Activated CD4-positive, alpha-beta T cell treated with anti-CD3 and anti-CD28 coated beads, Interleukin-2, amount 50 U/mL, for 48 hours (primary cell): ENCODE measurements at places on chromosomes 12 and 14.

- peak; percentile 81 for DNase-seq
Measured at GRCh38 chr12:6563448-6564050, 4.5 kb downstream of the NOP2 start.

DNA sequence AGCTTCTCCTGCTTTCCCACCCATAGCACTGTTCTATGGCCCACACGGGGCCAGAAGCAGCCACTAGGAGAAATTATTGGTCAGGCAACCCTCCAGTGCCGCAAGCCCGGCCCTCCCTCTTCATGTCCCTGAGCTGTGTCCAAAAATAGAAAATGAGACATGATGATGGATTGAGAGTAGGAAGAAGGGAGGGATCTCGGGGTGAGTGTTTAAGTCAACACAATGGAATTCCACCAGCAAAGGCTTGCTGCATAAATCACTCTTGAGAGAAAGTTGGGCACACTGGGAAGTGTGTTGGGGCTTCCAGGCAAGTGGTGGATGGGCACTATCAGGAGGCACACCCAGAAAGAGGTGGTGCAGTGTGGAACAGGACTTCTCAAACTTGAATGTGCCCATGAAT lies 94.2 kb downstream of the LLPH start:
- DNase-seq: no peak

DNA sequence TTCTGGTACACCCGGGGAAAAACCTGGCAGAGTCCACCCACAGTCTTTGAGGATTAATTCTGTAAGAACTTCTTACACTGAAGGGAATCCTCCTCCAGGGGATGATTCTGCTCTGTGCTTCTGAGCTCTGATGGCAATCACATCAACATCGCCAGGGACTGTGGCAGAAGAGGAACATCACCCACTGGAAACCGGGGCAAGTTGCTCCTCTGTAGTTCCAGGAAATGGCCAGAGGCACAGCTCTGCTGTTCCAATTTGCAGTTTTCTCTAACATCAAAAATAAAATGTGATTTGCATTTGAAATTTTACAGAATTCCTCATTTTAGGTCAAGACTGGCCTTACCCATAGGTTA lies 207.6 kb downstream of the DAD1 start:
- DNase-seq: no peak

- no peak for DNase-seq
Measured at GRCh38 chr12:118058881-118059280, 2.1 kb downstream of the WSB2 start.

- DNase-seq: no peak
Measured at GRCh38 chr12:124805876-124806668, 57.6 kb downstream of the SCARB1 start.

GRCh38 chr12:31001581-31002360 lies 71.9 kb upstream of the DDX11 start:
- no peak for DNase-seq

DNA sequence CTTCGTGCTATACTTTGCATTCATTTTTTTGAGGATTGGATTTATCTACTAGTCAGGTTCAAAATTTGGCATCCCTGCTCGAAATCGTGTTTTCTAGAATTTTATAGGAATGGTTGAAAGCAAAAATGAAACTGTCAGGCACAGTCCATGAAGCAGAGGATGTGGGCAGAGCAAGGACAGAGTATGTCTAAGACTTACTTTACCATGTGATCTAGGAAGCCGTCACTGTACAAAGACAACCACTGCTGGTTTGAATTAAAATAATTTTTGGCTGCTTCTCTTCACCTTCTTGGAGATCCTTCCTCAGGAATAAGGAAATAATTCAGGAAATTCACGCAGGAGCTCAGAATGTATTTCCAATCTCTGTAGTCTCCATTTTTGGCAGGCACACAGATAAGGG lies 31.6 kb upstream of the SGPP1 start:
- no peak for DNase-seq

GRCh38 chr12:25264114-25264513 lies 13.4 kb upstream of the KRAS start:
- no peak for DNase-seq

- no peak for DNase-seq
Measured at GRCh38 chr12:113862590-113863454, 103.3 kb downstream of the RBM19 start.

DNA sequence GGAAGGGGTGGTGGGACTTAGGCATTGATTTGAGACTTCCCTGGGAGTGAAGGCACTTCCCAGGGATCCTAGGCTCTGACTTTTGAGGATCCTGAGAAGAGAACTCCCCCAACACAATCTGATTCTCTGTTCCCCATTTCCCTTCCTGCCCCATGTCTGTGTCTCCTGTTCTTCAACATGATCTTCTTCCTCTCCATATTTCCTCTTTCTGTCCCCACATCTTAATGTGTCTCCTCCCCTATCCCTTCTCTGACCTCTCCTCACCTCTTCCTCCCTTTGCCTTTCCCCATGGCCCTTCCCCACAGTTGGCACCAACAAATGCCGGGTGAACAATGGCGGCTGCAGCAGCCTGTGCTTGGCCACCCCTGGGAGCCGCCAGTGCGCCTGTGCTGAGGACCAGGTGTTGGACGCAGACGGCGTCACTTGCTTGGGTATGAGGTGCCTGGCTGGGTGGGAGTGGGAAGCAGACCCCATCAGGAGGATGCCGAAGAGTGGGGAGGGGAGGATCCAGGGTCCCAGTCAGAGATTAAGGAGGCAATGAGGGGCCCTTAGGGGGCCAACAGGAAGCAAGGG lies 15.2 kb upstream of the LRP1-AS start:
- DNase-seq: no peak
